NCI-H2107 (cell line): ENCODE measurements at places on chromosomes 2 and 18.
A peak's percentile ranks its signal among the peaks of the same experiment; 100 is the strongest.

DNA sequence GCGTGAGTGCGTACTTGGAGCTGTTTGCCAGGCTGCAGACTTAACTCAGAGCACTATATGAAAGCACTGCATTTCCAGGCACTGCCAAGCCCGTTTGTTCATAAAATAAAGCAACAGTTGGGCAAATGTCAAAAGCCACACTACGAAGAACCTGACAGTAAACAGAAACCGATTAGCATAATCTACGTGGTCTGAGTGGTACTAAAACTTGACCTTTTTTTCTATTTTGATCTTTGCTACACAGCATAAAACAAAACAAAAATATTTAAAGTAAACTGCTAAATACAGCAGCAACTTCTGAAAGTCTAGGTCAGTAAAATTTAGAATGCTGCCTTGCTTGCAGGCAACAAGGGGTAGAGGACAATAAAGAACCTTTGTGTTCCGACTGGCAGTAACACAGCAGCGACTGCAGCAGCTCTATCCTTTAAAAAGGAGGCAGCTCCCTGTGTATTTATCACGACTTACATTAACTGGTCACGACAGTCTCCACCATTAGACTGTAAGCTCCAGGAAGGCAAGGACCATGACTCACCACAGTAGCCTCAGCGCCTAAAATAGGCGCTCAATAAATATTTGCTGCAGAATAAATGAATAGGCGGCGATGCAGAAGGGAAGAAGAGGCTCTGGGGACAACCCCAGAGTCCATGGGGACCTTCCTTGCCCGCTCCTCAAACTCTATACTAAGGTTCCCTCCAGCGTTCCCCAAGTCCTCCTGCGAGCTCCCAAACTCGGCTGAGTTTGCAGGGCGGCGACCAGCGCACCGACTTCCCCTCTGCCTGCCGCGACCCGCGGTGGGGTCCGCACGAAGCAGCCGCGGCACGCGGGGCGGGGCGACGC, 902 bp downstream of the SS18 start:
- DNase-seq, result no peak

GRCh38 chr2:21251216-21251980, 127.6 kb downstream of the TDRD15 start:
- no peak for DNase-seq

GRCh38 chr2:49924044-49924817, 769.9 kb upstream of the FSHR start:
- no peak for DNase-seq

DNA sequence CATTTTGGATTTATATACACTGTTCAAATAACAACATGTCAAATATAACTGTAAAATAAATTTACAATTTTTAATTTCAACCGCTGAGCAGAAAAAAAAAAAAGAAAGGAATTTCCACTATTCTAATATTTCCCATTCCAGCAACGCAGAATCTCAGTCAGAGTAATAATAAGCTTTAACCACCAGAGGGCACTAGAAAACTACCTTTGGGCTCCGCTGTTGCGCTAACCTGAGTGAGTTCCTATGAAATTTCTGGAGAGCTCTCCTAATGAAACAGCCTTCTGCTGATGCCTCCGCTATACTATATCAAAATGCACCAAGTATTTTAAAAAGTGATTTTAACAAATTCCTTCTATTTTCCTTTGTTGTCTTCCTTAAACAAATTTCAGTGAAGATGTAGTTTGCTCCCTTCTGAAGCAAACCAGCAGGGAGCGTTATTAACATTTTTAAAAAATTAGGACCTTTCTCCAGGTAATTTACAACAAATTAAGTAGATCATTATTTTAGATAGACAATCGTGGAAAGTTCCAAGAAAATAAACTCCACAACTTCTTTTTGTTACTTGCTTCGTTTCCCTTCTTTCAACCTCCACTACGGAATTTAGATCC, 23.0 kb downstream of the ERMN start:
- peak; percentile 52 for DNase-seq

GRCh38 chr2:110881908-110882307, 149.5 kb downstream of the ACOXL start:
- no peak for DNase-seq

DNA sequence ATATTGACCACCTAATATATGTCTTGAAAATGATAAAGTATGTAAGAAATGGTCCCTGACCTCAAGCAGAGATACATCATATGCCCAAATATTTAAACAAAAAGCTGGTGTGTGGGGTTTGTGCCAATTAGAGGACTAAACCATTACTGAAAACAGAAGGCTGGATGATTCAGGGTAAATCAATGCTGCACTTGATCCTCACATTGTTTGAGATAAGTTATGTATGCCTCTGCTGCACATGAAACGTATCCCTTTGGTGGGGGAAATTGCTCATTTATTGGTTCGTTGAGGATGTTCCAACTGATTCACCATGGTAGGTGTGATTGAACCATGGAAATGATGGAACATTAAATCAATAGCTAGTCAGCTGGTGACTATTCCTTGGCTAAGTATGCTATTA, 24.7 kb upstream of the DARS1 start:
- no peak for DNase-seq

GRCh38 chr2:195563857-195564512, 93.0 kb upstream of the SLC39A10 start:
- DNase-seq, result no peak

DNA sequence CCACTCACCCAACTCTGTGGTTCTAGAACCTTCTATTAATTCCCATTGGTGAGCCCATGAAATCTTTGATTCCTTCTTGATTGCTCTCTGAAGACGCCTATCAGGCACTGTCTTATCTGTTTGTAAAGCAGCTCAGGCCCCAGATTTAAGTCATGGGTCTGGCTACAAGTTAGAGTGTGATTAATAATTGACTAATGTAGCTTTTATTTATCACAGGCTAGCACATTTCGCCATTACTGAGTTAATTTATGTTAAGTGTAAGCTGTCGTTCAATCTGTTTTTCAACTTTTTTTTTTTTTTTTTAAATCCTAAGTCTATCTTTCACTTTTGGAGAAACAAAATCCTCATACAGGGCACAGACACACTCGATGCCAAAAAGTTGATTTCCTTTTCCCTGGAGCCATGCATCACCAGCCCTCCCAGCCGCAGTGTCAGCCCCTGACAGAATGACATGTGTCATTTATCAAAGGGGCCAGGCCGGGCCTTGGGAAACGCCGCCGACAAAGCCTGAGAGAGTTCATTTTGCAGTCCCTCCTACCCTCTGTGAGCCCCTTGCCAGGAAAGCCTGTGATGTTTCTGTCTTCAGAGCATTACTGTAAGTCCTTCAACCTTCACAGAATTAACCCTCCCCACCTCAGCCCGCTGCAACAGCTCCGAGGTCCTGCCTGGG, 15.8 kb downstream of the TSHZ1 start:
- DNase-seq, result no peak

- no peak for DNase-seq
Measured at GRCh38 chr2:194567661-194568017, 1089.4 kb upstream of the SLC39A10 start.

GRCh38 chr2:229300790-229301189, 29.7 kb upstream of the PID1 start:
- DNase-seq, result no peak

- DNase-seq, result no peak
Measured at GRCh38 chr2:175743011-175743410, 259.1 kb downstream of the LNPK start.

DNA sequence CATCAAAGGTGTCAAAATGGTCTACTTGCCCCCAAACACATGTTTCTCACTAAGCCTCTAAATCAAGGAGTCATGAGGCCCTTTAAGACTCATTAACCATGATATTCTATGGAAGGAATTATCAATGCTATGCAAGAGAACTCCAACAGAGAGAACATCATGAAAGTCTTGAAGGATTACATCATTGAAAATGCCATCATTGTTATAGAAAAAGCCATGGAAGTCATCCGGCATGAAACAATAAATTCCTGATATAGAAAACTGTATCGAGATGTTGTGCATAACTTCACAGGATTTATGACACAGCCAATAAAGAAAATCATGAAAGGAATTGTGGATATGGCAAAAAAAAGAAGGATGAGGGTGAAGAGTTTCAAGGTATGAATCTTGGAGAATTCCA, 1363.6 kb upstream of the CDH2 start:
- no peak for DNase-seq

DNA sequence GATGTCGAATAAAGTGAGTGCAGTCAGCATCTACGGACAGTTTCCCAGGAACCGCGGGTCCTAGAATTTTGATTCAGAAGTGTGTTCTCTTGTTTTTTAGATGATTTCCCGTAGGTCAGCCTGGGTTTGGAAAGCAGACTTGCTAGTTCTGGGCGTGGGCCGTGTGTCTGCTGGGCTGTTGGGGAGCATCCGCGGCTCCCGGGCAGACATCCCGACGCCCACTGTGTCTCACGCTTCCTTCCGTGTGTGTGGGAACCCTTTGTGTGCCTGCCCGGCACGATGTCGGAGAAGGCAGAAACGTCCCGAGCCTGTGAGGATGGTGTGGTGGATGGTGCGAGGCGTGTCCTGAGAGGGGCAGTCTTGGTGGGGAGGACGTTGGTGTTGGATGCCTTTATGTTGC, 18.4 kb downstream of the CTDP1 start:
- DNase-seq, result no peak

- DNase-seq, result no peak
Measured at GRCh38 chr2:29068513-29068912, 5.8 kb downstream of the PCARE start.

GRCh38 chr2:86039178-86039962, 66.3 kb downstream of the POLR1A start:
- DNase-seq, result no peak
